GM10248 (cell line): ENCODE measurements at places on chromosomes 5 and 9.
A peak's percentile ranks its signal among the peaks of the same experiment; 100 is the strongest.

DNA sequence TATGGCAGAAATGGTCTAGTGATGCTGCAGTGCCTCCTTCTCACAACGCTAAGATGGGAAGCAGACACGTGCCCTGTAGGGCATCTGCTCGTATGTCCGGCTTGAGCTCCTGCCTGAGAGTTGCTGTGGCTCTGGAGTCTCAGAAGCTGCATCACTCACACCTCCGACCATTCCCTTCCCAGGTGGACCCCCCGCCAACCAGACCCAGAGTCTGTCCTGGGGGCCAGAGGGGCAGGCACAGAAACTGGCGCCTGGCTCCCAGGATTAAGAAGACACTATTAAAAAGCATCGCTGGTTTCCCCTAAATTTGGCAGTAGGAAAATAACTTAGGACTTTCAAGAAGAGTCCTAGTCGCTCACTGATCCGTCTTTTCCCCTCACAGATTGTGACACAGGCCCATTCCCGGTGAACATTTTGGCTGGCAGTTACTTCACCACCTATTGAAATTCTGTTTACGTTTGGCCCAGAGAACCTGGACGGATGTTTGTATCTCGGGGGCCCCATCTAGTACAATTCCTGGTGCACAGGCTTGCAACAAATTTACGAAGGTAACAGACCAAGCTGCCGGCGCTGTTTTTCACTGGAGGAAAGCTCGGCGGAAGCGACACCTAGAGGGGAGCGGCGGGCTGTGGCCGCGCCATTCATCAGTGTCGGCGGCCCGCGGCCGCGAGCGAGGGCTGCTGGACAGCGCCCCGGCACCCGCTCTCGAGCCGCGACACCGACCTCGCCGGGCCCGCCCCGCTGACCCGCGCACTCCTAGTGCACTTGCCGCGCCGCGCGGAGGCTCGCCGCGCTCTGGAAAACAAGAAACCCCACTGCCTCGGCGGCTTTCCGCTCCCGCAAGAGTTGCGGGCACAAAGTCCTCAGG, 1.6 kb downstream of the FSTL4 start:
- peak; percentile 73 for DNase-seq

- no peak for DNase-seq
These were observed 40.1 kb downstream of the CCNJL start for GRCh38 chr5:160272264-160272663.

DNA sequence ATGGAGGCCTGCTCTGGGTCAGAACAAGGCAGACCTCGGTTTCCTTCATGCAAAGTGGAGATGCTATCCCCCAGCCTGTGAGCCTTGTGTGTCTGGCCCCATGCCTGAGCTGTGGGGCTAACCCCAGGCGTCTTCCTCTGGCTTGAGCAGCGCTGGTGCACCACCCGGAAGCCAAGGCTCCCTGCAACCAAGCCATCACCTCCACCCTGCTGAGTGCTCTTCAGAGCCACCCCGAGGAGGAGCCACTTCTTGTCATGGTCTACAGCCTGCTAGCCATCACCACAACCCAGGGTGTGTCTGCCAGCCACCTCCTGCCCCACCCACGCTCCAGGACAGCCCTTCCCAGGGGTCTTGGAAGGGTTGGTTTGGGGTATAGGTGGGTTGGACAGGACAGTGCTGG, 16.2 kb downstream of the REXO4 start:
- DNase-seq, result no peak

GRCh38 chr5:147708708-147709107, 73.8 kb downstream of the JAKMIP2 start:
- no peak for DNase-seq

DNA sequence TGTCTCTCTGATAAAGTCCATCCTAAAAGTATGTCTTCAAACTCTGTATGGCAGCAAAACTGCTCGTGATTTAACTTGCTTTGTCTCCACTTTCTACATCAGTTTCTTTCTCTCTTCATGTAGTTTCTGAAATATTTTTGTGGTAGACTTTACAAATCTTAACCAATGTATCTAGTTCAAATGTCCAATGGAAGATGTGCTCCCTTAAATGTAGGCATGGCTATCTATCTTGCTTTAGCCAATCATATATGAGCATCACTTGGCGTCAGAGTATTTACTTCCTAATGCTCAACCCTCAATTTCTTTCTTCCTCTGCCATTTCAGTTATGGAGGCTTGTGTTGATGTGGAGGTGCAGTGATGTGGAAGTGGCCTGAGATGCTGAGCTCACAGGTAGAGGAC, 206.1 kb upstream of the ZNF608 start:
- DNase-seq, result no peak

DNA sequence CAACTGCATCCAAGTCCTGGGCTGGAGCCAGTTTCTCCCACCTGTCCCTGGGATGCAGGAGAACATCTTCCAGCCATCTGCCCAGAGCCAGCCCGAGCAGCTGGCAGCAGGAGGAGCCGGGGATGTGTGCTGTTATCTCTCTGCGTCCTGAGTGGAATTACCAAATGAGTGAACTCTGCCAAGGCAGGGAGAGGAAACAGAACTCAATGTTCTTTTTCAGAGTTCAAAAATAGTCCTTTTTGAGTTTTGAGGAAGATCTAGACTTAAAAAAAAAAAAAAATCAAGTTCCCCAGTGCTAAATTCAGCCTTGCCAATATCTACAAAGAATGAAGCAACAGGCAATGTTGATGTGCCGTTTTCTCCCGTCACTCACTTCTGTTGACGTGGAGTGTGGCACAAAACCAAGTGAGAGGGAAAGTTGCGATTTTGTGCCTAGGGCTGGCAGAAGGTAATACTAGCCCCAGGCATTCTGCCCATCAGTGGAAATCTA, 56.2 kb downstream of the TMOD1 start:
- no peak for DNase-seq

DNA sequence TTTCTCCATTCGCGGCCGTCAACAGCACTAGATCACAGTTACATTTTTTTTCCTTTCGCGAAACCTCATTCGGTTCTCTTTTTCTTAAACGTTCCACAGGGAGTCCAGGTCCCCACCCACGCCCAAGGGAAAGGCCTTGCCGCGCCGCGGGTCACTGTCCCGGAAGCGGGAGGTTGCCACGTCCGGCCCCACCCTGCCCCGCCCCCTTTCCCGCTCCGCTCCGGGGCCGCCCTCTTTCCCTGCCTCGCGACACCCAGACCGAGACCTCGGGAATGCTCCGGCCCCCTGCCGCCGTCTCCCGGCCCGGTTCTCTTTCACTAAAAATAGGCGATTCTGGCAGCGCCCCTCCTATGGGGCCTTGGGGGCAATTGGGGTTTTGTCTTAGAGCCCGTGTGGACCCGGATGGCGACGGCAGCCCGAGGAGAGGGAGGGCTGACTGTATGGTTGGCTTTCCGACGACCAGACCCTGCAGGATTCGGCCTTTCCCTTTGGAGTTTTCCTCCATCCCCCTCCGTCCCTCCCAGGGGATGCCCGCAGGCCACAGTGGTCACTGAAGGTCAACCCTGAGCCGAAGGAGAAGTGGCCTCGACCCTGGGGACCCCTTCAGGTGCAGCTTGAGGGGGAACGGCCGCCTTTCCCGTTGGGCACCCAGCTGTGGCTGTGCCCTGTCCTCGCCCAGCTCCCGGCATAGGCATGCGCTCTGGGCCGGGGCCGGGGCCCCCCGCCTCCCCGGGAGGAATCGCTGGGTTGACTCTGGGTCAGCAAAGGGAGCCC, 2.8 kb upstream of the RACK1 start:
- peak; percentile 89 for DNase-seq

DNA sequence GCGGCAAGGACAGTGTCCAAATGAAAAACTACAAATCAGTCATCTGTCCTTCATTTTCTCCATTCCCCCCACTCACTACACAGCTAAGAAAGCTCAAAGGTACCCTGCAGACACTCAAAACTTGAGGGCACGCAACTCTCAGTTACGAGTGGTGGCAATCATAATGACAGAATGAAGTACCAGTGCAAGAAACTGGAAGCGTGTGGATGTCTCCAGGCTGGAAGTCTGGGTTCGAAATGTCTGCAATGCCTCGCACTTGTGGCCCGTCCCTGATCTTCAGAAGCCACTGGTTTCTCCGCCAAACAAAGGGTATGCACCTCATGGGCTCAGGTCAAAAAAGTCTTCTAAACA, 597 bp upstream of the CENPH start:
- no peak for DNase-seq

DNA sequence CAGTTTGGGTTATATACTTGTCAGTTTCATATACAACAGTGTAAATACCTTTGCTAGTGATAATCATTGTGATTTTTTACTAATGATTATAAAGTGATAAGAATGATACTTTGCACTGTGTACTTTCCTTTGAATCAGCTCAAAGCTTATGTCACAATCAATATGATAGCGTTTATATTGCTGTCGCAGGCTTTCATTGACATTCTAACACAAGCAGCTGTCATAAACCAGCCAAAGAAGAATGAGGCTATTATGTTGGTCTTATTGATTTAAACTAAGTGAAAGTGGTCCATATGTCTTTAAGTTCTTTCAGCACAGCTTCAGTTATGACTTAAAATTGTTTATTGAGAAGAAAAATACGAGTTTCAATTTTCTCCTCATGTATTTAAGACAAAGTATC, 272.7 kb upstream of the RGMB start:
- no peak for DNase-seq

- DNase-seq, result no peak
These were observed 202.7 kb downstream of the SEMA6A start for GRCh38 chr5:116371935-116372334.

DNA sequence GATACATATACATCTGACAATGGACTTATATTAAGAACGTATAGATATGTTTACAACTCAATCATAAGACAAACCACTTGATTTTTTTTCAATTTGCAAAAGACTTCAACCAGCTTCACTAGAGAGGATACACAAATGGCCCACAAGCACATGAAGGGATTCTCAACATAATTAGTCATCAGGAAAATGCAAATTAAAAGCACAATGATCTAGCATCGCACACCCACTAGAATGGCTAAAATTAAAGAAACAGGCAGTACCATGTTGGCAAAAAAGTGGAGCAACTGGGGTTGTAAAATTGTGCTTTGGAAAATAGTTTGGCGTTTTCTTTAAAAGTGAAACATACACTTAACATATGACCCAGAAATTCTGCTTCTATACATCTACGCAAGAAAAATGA, 80.0 kb upstream of the TRIO start:
- DNase-seq, result no peak

DNA sequence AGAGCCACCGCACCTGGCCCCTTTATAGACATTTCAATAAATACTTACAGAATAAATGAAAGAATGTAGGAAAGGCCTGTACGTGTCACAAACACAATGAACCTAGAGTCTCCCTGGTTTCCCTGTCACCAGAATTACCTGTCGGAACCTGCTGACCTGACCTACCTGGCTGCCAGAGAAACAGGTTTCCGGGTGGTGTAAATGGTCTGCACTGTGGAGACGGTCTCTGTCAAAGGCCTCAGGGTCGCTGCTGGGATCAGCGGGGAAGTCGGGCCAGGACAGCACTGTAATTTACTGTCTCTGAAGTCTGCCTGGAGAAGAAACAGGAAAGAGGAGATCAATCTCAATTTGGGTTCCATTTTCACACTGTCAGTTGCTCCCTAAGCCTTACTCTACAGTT, 9.3 kb upstream of the FRRS1L start:
- no peak for DNase-seq

DNA sequence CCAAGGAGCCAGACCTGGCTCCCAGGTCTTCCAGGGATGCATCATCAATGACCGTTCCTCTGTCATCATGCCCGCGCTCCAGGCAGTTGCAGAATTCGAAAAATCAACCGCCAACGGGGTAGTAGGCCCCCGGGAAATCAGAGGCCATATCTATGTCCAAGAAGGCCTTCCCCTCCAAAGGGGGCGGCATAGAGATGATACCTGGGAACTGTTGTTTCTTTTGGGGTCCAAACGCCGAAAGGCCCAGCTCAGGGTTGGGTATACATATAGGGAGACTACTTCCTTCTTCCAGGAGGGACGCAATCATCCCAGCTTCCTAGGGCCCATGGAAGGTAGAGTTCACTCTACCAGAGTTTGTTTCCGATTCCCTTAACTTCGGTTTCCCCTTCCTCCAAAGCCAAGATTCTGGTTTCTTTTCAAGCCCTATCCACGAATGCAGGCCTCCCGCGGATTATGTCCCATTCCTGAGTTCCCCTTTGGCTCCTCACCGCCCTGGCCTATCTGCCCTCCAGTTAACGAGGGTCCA, 754 bp downstream of the DCAF12 start:
- DNase-seq, result no peak

DNA sequence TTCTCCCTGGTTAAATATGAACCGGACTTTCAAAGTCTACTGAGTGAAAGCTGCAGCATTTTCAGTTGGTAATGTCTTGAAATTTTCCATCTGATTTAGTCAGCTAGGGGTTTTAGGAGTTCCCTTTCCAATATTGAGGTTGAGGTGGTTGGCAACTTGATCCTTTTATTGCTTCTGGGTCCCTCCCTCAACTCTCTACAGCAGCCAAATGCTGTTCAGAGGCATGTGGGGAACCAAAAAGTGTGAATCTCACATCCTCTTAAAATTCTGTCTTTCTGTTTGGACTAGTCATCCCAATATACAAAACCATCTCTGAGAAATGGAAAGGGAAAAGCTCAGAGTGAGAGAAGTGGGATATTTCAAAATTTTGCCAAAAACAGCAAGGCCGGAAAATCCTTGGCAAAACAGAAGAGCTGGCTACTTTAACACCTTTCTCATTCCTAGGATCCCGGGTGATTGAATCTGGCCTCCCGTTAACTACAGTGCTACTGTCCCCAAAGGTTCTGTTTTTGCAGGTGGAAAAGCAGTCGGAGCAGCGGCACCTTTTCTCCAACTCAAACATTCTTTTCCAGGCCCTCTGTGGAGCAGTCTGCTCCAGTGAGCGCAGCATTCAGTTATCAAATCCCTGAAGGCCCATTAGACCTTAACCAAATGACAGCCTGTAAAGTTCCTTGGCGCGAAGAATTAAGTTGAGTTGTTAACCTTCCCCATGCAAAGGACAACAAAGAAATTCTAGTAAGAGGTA, 345.9 kb upstream of the NUDT12 start:
- no peak for DNase-seq

- DNase-seq, result no peak
These were observed 14.1 kb upstream of the C5orf58 start for GRCh38 chr5:170218726-170219125.

DNA sequence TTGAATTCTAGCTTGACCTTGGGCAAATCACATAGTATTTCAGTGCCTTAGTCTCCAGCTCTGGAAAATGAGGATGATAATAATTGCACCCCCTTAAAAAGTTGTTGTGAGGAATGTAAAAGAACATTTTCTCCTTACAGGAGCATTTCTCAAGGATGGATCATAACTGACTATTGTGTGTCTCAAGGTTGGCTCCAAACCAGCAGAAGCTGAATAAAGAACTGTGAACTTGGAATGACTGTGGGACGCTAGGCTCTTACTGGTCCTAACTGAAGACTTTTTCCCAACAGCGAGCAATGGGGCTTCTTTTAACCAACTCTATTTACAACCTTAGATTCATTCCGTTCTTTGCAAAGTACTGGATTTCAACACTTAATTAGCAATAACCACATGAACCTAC, 26.2 kb upstream of the GLRX start:
- DNase-seq, result no peak

GRCh38 chr9:131530546-131530919, 530 bp downstream of the UCK1 start:
- peak; percentile 50 for DNase-seq

GRCh38 chr9:114390952-114391351, 3.2 kb upstream of the AKNA start:
- no peak for DNase-seq
